ENCODE measurements at places on chromosomes 16 and 17.
A peak's percentile ranks its signal among the peaks of the same experiment; 100 is the strongest.

- DNase-seq = no peak
Measured at GRCh38 chr17:35584061-35584460, 3.1 kb upstream of the AP2B1 start.

DNA sequence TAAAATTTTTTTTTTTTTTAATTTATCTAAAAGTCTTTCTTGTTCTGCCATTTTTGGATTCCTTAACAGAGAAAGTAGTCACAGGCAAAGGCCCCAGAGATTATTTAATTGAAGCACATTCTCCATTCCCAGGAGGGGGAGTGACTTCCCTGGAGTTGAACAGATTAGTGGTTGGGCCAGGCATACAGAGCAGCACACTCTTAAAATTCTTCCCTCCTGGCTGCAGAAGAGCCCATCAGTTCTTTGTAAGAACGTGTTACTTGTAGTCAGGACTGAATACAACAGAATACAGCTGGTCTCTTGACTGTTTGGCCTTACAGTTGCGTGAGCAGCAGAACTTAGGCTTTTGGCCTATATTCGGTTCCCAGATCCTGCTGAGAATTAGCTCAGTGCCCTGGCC is 1.8 kb downstream of the ALKBH5 start:
- no peak for DNase-seq

- DNase-seq = no peak
Measured at GRCh38 chr16:10039220-10040096, 142.8 kb downstream of the GRIN2A start.

GRCh38 chr17:76371656-76372628 is 12.5 kb upstream of the SPHK1 start:
- no peak for DNase-seq

GRCh38 chr17:48335858-48336500 is 94.0 kb downstream of the SKAP1 start:
- no peak for DNase-seq

GRCh38 chr17:14737984-14738651 is 437.2 kb downstream of the HS3ST3B1 start:
- no peak for DNase-seq

DNA sequence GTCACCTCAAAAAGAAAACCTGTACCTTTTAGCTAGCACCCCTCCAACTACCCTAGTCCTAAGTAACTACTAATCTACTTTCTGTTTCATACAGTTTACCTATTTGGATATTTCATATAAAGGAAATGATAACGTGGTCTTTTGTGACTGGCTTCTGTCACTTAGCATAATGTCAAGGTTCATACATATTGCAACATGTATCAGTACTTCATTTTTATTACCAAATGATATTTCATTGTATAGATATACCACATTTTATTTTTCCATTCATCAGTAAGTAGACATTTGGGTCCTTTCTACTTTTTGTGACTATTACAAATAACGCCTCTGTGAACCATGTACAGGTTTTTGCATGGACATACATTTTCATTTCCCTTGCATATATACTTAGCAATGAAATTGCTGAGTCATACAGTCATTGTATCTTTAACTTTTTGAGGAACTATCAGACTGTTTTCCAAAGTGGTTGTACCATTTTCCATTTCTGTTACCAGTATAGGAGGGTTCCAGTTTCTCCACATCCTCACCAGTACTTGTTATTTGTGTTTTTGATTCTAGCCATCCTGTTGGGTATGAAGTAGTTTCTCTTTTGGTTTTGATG is 23.7 kb downstream of the MOSMO start:
- DNase-seq = no peak

GRCh38 chr17:79322211-79323123 is 247.8 kb downstream of the ENGASE start:
- DNase-seq = no peak

- DNase-seq = peak; percentile 50
Measured at GRCh38 chr17:34542700-34543336, 36.6 kb upstream of the TMEM132E start.

DNA sequence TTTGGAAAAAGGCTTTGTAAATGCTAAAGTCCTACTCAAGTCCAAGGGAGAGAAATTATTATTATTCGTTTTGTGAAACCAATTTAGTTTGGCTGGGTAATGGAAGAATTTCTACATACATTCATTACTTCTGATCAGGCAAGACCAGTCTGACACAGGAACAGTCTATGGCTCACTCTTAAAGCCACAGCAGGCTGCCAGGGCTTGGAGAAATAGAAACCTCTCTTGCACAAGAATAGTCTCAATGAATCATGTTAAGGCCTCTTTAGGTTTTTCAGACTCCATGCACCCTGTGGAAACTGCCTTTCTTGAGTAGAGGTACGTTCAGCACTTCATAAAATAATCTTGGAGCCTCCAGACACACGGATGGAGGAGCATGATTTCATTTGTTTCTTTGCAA is 167.7 kb downstream of the IRX3 start:
- no peak for DNase-seq

GRCh38 chr17:43341715-43342588 is 56.8 kb upstream of the ARL4D start:
- DNase-seq = no peak

- no peak for DNase-seq
Measured at GRCh38 chr16:2450535-2450934, 9.4 kb upstream of the TEDC2 start.
